ENCODE measurements at places on chromosomes 11 and 22.

DNA sequence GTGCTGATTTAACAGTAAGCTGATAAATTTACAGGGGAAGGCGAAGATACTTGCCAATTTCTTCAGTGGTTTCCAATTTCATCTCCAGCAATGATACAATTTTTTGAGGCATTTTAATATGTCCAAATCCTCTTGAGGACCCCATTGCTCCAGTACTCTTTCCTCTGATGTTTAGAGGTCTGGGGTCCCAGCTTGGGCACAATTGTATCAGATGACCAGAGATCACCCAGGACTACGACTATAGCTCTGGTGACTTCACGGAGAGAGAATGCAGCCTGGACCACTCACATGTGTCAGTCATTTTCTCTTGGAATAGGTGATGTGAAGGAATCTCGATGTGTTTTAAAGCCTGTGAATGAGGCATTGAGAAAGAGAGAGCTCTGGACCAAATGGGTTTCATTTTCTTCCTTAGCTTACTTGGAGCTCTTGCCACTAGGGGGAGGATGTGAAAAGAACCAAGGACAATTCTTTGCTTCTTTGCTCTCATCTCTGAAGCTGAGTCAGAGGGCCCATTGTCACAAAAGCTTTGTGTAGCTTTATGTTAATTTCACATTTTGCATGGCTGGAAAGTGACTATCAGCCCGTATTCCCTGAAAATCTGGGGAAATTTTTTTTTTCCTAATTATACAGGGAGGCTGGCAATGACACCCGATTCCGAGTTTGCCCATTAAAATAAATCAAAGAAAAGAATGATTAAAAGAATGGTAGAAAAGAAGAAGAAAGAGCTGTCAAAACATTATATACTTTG lies 6.7 kb upstream of the CCDC90B start:
- DNase-seq = peak; percentile 65

DNA sequence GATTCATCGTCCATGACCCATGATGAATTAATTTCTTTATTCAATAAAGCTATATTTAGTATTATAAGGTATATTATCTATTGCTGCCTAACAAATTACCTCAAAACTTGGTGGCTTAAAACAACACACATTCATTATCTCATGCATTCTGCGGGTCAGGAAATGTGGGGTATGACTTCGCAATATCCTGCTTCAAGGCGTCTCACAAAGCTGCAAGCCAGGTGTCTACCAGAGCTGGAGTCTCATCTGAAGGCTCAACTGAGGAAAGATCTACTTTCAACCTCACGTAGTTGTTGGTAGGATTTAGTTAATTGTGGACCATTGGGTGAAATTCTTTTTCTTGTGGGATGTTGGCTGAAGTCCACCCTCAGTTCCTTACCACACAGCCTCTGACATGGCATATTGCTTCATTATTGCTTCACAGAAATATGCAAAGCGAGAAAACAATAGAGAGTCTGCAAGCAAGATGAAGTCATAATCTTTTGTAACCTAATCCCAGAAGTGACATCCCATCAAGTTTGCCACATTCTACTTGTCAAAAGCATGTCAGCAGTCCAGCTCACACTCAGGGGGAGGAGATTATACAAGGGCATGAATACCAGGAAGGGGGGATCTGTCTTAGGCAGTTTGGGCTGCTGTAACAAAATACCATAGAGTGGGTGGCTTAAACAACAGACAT lies 45.1 kb downstream of the KREMEN1 start:
- DNase-seq = no peak

- DNase-seq = peak; percentile 78
Measured at GRCh38 chr11:14500181-14500651, 605 bp upstream of the COPB1 start.

GRCh38 chr22:35872451-35872850 lies 154.8 kb downstream of the APOL5 start:
- DNase-seq = no peak

DNA sequence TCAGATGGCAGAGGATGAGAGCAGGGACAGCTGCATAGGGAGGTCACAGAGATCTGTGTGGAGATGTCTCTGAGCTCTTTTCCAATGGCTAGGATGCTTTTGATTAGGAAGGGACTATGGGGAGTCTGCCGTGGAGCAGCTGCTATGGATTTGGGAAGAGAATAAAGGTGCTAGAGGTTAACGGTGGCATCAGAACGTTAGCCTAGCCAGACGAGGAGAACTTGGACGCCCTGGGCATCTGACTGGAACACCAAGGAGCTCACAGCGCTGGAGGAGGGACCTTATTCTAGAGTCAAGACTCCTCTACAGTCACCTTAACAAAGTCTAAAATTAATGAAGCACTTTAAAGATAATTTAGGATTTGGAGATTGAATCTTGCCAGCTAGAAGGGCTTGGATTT lies 157.2 kb upstream of the B3GAT1 start:
- no peak for DNase-seq

DNA sequence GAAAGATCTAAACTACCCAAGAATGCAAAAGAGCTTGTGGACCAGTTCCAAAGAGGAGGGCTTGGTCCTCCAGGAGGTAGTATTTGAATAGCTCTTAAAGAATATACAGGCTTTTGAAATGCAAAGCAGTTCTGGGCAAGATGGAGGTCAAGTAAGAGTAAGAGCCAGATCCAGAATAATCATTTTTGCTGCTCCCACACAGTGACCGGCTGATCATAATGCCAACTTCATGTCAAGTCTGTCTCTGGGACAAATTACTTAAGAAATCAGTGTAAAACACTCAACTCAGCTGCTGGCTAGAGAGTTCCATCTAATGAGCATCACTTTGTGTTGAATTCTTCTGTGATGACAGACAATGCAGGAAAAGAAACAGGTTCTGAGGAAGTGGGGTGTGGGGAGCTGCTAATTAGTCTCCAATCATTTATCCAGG lies 250.9 kb upstream of the NARS2 start:
- DNase-seq = no peak

- DNase-seq = no peak
Measured at GRCh38 chr11:2399488-2400068, 972 bp upstream of the TSSC4 start.

DNA sequence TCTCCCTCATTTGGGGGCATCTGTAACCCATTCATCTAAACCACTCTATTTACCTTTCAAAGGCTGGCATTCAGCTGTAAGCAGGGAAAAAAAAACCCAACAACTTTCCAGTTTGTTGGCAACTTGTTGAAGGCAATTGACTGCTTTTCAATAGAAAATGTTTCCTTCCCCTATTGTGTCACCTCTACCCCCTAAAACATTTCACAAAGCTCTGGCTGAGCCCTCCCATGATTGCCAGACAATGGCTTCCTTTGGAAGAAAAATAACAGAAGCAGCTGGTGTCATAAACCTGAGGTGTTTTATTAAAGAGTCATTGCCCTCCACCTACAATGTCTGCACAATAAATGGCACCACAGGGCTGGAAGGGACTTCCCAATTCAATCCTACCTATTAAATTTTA lies 22.1 kb upstream of the PSMA1 start:
- DNase-seq = no peak

GRCh38 chr11:44868021-44868420 lies 82.7 kb downstream of the TP53I11 start:
- DNase-seq = no peak

DNA sequence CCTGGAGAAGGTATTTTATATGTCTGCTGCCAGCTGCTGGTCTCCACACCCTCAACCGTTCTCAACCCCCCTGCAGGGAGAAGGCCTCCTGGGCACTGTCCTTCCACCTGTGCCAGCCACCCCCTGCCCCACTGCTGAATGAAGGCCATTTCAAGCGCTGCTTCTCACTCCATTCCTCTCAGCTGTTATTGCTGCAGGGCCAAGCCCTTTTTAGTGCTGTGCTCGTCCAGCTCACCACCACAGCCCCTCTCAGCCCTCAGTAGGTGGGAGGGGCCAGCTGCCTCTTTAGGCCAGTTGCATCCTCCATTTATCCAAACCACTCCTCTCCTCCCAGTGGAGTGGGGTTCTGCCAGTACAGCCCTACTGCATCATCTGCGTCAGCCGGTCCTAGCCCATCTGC lies 1.8 kb upstream of the WBP2NL start:
- no peak for DNase-seq

GRCh38 chr11:20397281-20397680 lies 9.8 kb downstream of the PRMT3 start:
- peak; percentile 60 for DNase-seq

DNA sequence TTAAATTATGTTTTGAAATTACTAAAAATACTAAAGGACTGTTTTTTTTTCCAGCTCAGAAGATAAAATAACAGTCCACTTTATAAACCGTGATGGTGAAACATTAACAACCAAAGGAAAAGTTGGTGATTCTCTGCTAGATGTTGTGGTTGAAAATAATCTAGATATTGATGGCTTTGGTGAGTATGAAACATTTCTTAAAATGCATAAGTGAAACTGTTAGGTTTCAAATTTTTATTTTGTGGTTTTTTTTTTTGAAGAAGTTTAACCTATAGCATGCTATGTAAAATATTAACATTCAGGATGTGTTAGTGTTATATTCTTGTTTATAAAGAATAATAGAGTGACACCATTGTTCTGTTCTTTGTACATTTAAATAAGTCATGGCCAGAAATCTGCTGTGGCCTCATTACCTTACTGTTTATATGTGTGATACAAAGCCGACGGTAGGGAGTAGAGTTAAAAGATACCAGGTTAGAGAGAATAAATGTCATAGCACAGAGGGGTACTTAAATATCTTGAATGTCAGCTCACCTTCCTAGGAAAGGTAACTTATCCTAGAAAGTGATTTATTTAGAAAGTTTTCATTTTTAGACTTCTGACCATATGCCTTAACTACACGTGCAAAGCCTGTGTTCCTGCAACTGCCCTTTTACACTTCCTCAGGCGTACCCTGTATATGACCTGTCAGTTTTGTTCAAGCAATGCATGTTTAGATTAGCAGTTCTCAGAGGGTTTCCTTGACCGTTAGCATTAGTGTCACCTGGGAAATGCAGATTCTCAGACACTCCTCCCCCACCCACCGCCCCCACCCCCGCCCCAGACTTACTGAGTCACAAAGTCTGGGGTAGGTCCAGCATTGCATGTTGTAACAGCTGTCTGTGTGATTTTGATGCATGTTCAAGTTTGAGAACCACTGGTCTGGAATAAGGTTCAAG lies 6.3 kb downstream of the FDX1 start:
- peak; percentile 42 for DNase-seq

DNA sequence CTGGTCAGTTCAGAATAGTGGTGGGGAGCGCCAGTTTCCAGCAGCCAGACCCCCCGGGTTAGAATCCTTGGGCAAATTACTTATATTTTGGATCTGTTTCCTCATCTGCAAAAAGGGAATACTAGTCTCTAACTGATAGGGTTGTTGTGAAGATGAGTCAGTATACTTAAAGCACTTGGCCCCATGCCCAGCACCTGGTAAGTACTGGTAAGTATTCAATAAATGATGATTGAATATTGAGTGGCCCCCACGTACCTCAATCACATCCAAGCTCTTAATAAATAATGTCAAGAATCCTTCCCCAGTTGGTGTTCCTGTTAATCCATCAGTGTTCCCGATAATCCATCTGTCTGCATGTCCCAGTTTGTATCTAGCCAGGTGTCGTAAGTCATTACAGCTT lies 12.1 kb downstream of the ACP2 start:
- DNase-seq = no peak

DNA sequence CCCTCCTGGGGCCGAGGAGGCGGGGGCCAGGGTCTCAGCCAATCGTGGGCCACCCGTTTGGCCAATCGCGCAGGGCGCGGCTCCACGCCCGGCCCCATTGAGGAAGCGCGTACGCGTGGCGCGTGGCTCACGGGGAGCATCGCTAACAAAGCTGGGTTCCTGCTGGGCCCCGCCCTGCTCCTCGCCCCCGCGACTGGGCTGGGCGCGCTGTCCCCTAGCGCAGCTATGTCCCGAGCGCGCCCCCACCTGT lies 614 bp upstream of the ASCL2 start:
- no peak for DNase-seq

DNA sequence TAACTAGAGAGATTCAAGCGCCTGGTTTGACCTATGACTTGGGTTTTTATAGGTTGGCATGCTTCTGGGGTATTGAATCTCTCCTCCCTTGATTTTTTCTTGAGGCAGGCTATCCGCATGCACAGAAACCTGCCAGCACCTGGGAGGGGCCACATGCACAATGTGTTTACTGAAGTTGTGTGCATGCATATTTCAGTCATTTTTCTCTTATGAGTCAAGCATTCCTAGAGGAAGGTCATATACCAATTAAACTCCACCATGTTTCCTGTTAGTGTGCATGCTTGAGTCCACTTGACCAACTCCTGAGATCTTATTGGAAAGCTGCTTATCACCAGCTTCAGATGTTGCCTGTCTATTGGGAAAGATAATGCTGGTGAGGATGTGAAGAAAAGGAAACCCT lies 1718.4 kb downstream of the LRRC4C start:
- DNase-seq = peak; percentile 29

DNA sequence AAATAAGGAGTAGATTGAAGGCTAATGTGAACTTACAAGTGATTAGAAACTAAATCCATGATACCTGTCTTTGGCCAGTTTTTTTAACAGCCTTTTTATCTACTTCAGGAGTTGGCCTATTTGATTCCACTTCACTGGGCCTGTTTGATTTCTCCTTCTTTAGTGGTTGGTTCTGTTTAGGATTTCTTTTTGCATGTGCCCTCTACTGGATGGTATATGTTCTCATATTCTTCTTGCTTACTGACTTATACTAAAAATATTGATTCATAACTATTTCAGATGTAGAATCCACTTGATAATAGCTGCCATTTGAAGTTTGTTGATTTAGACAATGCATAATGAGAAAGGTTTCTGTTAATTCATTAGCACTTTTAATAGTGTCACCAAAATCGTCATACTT lies 53.9 kb downstream of the USP47 start:
- DNase-seq = no peak

GRCh38 chr22:47801541-47802245 lies 1039.2 kb downstream of the TBC1D22A start:
- no peak for DNase-seq

GRCh38 chr22:47029244-47030074 lies 267.0 kb downstream of the TBC1D22A start:
- no peak for DNase-seq

GRCh38 chr11:102914238-102915043 lies 39.7 kb upstream of the MMP12 start:
- DNase-seq = peak; percentile 51

- DNase-seq = no peak
Measured at GRCh38 chr11:35419830-35420333, 524 bp upstream of the SLC1A2 start.

DNA sequence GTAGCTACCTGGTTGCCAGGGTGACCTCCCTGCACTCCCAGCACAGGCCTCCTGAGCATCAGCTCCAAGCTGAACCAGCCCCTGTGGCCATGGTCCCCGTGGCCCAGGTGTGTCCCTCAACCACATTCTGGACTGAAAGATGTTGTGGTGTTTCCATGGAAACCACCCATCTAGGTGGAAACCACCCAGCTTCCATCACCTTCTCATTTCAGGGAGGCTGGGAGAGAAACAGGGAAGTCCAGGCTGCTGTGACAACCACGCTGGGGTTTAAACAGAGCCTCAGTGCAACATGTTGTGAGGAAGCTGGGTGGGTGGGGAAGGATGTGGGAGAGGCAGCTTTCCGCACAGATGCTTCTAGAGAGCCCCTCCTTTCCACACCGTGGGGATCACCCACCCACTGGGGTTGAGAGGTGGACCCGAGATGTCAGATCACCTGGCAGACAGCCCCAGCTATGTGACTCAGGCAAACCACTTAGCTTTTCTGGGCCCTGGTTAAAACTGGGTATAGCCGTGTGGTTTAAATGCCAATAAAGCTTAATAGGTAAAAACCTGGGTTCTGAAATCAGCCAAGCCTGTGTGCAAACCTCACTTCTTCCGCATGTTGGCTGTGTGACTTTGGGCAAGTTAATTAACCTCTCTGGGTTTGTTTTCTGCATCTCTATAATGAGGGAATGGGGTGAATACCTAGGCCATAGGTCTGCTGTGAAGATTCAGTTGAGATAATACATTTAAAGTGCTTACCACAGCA lies 46.4 kb downstream of the CD82 start:
- DNase-seq = no peak

Data from kidney glomerular epithelial cell (primary cell).